ENCODE measurements at places on chromosomes 1 and 21. TPM values are rescaled to one million over a fixed set of nuclear protein-coding genes. Genes with fewer than 3 reads are reported as not detected.

DNA sequence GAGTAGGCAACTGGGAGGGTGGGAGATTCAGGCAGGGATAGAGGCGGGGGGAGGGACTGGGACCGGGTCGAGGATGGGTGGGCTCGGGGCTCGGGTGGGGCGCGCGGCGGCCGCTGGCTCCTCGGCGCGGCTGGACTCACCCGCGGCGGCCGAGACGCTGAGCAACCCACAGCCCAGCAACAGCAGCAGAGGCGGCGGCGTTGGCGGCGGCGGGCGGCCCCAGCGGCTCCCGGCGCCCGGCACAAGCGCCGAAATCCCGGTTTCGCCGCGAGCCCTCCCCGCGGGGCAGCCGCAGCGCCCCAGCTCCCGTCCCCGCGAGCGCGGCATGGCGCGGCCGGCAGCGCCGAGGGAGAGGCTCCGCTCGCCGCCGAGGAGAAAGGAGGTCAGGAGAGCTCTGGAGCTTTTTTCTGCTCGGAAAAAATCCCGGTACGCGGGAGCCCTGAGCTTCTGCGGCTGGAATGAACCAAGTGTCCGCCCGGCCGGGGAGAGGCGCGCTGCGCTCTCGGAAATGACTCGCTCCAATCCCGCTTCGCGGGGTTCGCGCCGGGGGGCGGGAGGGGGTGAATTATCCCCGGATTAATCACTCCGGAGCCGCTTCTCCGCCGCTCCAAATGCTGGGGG, at the start of gene CSMD2:
Gene CSMD2 (minus strand): TSS at position 460 of the 621 bp plus-strand sequence. CDS start 133 bp downstream, at position 327.
- DNase-seq, result peak; percentile 29

DNA sequence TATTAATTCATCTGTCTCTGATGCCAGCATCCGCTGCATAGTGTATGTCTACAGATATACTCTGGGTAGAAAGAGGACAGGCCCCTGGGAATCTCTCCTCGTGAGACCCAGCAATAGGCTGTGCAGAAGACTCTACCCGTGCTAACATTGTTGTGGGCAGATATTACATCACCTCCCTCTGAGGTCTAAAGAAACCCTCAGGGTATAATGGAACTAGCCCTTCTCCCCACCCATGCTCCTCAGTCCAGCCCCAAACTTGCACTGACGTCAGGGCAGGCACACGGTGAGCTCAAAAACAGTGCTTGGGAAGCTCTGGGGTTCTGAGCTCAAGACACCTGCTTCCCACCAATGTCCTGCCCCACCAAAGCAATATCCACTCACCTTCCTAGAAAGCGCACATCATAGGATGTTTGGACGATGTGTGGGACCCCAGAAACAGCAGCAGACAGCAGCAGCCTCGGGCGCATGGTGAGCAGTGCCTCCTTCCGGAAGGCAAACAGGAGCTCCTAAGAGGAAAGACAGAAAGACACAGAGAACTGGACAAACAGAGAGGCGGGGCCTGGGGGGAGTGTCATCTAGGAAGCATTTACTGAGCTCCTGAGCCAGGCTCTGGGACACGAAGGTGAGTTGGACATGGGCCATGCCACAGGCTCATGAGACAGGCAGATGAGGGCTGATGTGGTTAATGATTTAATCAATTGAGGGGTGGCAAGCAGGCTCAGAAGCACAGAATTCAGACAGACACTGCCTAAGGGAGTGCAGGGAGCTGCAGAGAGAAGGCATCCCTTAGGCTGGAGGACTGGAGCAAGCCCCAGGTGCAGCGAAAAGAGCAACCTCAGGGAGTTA, 4.8 kb downstream of the OVGP1 start:
- DNase-seq, result no peak

DNA sequence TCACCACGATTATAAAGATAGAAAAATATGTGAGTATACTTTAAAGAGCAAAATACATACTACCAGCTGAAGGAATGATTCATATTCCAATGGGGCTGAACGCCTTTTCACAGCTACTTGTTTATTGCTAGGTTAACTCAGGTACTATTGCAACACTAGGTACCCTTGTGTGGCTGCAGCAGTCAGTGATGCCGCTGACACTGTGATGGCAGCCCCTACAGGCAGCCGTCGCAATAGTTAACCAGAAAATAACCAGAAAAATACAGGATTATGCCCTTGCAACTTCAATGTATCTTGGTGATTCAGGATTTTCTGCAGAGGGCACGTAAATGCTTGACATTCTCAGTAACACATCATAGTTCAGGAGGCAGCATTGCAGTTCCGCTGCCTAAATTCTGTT, 1.6 kb upstream of the MARK1 start:
- DNase-seq, result no peak

- DNase-seq, result no peak
Measured at GRCh38 chr1:192967211-192967877, 91.8 kb downstream of the UCHL5 start.

The SMIM1 gene
- polyA plus RNA-seq, result 15.3 TPM

The ST6GALNAC3 gene
- 101 TPM for polyA plus RNA-seq

The C1orf94 gene
- 0.07 TPM for polyA plus RNA-seq

The GPR157 gene
- 1.3 TPM for polyA plus RNA-seq

The GPR161 gene
- 23.3 TPM for polyA plus RNA-seq

The CFHR4 gene
- polyA plus RNA-seq, result not detected
